T-cell (primary cell): ENCODE measurements at places on chromosomes 5 and 9.

- no peak for DNase-seq
Measured at GRCh38 chr9:77449240-77450084, 198.7 kb downstream of the GNA14 start.

- DNase-seq: no peak
Measured at GRCh38 chr5:176887252-176887849, 11.8 kb downstream of the HK3 start.

- DNase-seq: peak; percentile 25
Measured at GRCh38 chr5:96627792-96628398, 34.3 kb upstream of the CAST start.

GRCh38 chr5:125409861-125410536 lies 663.6 kb upstream of the ZNF608 start:
- DNase-seq: no peak

DNA sequence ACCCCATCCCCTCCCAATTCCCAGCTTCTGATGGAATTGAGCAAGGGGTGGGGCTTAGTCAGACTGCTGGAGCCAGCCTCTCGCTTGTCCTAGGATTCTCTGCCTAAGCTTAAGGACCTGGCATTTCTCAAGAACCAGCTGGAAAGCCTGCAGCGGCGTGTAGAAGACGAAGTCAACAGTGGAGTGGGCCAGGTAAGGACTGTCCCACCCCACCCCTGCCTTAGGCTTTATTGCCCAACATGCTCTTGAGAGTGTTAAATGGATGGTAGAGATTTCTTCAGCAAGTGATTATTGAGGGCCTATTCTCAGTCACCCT lies 1.1 kb downstream of the SLC35A4 start:
- DNase-seq: no peak

DNA sequence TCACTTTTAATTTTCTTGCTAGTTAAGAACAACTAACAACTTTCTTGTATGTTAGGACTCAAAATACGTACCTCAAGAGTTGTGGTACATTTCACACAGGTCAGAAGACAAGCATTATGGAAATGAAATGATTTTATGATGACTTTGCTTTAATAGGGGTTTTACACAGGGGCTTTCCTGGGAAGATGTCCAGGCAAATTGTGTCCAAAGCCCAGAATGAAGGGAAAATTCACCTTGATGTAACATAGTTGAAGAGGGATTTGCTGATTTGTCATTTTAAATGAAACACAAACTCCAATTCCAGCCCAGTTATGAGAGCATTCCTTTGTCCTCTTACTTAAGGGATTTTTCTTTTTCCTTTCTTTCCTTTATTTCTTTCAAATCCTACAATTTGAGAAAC lies 89.2 kb downstream of the ARL15 start:
- no peak for DNase-seq

DNA sequence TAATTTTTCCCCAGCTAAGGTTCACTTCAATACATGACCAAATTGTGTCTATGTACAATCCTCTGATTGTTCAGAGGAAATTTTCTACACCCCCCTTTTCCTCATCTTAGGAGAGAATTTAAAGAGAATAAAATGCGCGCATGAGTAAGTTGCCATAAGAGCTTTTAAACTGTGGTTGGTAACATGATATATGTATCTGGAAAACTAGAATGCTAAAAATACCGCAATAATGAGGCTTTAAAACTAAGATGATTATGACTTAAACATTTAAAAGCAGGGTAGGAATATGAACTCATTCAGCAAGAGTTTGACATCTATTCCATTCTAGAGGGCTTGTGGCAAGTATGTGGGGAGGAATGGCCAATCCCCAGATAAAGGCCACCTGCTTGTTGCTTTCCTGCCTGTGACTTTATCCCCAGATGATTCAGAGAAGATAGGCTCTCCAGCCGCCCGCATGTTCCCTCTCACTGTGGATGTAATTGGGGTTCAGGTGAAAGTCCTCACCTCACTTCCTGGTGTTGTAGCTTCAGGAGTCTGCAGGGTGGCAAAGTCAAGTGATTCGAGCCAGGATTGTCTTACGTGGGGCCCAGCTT lies 26.5 kb upstream of the BASP1 start:
- no peak for DNase-seq
